ENCODE measurements at places on chromosomes 3 and 15.

DNA sequence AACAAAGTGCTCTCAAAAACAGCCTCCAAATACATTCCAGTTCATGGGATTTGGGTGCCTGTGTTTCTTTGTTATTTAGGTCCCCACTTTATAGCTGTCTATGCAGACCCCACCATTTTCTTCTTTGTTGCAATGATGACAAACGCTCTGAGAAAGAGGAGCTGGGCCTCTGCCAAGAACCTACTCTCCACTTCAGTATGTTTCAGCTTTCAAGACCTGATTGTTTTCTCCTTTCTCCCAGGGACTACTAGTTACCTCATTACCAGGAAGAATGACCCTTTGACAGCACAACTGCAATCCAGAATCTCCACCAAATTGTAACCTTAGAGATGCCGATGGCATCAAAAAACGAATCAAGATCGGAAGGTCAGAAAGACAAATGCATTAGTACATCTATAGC, 236.8 kb downstream of the MEIS2 start:
- H3K27me3 ChIP-seq: peaks cover 18% of the 10 kb centered on the region
- no peaks in the 10 kb centered on the region for H3K4me1 ChIP-seq
- no peak overlapping the region for H3K4me3 ChIP-seq
- no peak overlapping the region for H3K27ac ChIP-seq
- no peak for DNase-seq

DNA sequence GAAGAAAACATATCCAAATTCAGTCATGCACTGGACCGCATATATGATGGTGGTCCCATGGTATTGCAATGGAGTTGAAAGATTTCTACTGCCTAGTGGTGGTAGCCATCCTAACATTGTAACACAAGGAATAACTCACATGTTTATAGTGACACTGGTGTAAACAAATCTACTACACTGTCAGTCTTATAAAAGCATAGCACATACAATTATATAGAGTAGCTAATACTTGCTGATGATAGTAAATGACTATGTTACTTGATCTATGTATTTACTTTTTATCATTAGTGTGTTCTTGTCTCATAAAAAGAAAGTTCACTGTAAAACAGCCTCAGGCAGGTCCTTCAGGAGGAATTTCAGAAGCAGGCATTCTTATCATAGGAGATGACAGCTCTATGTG, 96.0 kb upstream of the CDIN1 start:
- H3K36me3 ChIP-seq: no peaks in the 10 kb centered on the region
- H3K27ac ChIP-seq: no peak overlapping the region
- DNase-seq: no peak

DNA sequence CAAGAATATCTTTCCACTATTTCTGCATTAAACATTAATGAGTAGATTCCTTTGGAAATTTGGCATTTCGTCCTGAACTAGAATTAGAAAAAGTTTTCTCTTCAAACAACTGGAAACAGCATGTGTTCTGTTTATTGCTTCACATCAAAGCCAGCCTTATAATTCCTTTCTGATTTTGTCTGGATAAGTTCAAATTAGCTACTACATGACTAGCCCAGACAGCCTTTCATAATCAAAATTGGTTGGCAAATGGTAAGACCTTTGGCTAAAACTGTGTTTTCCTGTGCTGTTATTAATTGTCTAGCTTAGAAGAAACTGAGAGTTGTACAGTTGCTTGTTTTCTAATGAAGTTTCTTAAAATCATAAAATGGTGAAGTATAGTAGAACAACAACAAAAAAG, 52.7 kb upstream of the P3H2 start:
- DNase-seq: no peak
- peaks cover 14% of the 10 kb centered on the region for H3K4me1 ChIP-seq
- no peaks in the 10 kb centered on the region for H3K36me3 ChIP-seq
- H3K27ac ChIP-seq: no peak overlapping the region
- no peak overlapping the region for H3K4me3 ChIP-seq

GRCh38 chr3:188408831-188409230, 254.9 kb downstream of the LPP start:
- H3K27me3 ChIP-seq: no peaks in the 10 kb centered on the region
- no peak overlapping the region for H3K27ac ChIP-seq
- no peaks in the 10 kb centered on the region for H3K4me1 ChIP-seq

DNA sequence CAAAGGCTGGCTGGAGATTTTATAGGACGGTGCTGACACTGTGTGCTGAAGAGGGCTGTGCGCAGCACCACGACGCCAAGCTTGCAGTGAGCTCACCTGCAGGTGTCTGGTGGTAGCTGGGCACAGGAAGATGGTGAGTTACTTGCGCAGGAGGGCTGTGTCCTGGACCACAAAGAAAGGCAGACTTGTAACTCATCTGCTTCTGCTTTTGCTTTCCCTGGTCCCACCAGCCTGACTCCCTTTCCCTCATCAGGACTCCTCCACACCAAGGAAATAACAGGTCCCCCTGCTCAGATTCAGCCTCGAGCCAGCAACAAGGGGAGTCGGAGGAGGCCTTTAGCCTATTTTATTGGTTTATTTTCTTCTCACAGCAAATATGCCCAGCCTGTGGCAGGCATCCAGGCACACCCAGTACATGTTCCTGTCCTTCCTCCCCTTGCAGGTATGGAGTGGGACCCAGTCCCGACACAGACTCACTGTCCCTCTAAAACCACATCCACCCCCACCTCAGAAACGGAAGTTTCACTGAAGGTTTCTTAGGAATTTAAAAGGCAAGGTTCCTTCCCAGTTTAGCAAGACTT, 35.6 kb upstream of the FLNB start:
- DNase-seq: peak; percentile 76
- H3K4me3 ChIP-seq: no peak overlapping the region
- H3K27ac ChIP-seq: peak overlapping the region; percentile 99

GRCh38 chr3:12420393-12420792, 63.9 kb upstream of the TSEN2 start:
- H3K36me3 ChIP-seq: no peaks in the 10 kb centered on the region
- no peak overlapping the region for H3K4me3 ChIP-seq
- no peak overlapping the region for H3K27ac ChIP-seq
- DNase-seq: no peak

DNA sequence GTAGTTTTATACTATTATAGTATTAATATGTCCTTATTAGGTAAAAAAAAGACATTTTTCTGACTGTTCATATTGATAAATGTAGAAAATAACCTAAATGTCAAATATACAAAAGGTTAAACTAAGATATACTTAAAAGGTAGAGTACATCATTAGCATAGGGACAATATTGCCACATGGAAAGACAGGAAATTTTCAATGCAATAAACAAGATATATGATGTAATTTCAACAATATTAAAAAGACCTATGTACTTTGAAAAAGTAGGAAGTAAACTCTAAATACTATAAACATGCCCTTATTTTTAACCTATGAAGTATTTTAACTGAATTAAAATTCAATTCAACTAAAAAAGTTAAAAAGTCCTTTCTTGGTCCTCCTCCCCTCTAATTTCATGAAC, 1.9 kb downstream of the SPG11 start:
- H3K27ac ChIP-seq: no peak overlapping the region
- no peaks in the 10 kb centered on the region for H3K27me3 ChIP-seq
- peaks cover 43% of the 10 kb centered on the region for H3K36me3 ChIP-seq
- DNase-seq: no peak
- peaks cover 9% of the 10 kb centered on the region for H3K4me1 ChIP-seq
- H3K4me3 ChIP-seq: no peak overlapping the region

- H3K27ac ChIP-seq: no peak overlapping the region
- no peak overlapping the region for H3K4me3 ChIP-seq
- H3K27me3 ChIP-seq: no peaks in the 10 kb centered on the region
These were observed 242.2 kb upstream of the AZI2 start for GRCh38 chr3:28590860-28591259.
